ENCODE measurements at places on chromosomes 1 and 21.

- no peak for DNase-seq
These were observed 126.4 kb downstream of the PTPRU start for GRCh38 chr1:29362764-29363163.

DNA sequence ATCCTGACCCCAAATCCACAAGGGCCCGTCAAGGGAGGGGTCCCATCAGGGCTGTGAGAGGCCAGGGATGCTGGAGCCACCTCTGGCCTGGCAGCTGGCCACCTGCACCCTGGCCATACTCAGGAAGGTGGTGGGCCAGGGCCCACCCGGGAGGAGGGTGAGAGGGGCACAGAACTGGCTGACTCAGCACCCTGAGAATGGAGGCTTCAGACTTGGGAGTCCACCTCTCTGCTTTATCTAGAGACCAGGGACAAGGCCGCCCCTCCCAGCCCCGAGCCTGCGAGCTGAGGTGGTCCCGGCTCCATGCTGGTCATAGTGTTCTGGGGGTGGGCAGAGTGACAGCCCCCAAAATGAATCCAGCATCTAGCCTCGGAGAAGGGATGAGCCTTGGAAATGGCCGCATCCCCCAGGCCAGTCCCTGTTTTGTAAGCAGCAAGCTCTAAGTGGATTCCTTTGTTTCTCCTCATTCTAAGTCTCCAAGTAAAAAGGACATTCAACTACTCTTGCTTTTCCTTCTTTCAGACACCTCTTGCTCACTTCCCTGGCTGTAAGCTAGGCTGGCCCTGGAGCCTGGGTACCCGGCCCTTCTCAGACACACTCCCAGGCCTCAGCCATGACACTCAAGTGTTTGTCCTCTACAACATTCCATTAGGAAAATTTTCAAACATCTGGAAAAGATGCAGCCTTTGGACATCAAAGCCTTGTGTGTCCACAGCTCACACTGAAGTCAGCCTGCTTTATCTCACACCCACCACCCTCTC lies 12.3 kb downstream of the WNT3A start:
- DNase-seq, result no peak

DNA sequence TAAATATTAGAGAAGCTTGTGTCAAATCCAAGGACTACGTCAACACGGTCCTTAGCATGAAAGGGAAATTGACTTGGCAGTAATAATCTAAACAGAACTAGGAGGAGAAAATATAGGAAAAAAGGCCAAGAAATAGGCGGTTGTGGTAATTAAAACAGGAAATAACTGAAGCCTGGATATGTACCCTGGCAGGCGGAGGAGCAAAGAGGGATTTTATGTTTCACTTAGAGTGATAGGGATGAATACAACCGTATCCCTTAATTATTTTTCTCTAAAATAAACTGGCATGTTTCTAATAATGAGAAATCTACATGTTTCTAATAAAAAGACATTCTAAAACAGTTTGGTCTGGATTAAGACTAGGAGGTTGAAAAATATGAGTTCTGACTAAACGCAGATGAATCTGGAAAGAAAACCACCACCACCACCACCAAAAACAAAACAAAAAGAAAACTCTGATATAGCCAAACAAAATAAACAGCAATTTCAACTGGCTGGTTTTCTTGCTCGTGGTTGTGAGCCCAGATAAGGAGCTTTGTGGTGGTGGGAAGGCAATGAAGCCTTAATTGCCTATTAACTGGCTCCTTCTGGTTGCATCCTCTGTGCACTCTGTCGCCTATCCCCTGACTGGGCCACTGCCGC lies 334.2 kb upstream of the SNX7 start:
- DNase-seq, result no peak

DNA sequence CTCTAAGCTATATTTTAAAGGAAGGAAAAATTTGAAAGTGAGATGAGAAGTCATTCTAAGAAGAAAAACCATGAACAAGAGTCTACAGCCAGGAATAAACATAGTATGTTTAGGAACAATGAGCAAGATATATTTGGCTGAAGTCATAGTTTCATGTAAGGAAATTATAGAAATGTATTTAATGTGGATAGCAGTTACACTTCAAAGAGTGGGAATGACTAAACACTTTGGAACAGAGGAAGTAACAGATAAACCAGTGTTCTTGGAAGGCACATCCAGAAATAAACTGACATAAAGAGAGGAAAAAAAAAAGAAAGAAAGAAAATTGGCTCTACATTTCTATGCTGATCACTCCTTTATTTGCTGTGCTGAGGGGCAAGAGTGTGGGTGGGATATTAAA lies 18.0 kb downstream of the C8A start:
- no peak for DNase-seq

- no peak for DNase-seq
These were observed 50.0 kb upstream of the SYT6 start for GRCh38 chr1:114203595-114204128.

- no peak for DNase-seq
These were observed 38.2 kb downstream of the PRDM16 start for GRCh38 chr1:3107201-3107600.

DNA sequence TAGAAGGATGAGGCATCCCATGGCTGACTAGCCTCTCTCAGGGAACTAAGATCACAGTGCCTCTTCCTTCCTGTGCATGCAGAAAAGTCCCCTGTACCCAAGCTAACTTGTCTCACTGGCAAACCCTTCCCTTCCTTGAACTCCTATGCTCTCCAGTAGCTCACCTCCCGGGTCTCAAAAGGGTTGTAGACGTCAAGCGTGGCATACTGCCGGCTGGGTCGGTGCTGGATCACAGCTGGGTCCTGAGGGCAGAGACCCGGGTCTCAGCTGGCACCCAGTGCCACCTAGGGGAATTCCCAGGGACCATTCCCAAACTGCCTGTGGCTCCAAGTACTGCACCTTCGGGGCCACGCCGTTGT lies 688 bp downstream of the SCAMP3 start:
- DNase-seq, result peak; percentile 59

DNA sequence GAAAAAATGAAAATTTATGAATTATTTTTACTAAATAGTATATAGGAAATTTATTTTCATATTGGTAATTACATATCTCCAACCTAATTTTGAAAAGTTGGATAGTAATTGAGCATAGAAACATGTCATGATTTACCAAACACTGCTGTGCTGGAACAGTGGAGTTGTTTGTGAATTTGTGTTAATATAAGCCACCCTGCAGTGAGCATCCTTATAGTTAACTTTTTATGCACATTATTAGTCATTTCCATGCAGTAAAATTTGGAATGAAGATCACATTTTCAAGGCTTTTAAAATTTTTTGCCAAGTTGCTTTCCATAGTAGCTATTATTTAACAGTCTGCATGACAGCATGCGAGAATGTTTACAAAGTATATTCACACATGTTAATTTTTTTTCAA lies 78.3 kb downstream of the VPS26C start:
- DNase-seq, result no peak

- no peak for DNase-seq
These were observed 3.2 kb upstream of the DISP1 start for GRCh38 chr1:222811671-222812070.

DNA sequence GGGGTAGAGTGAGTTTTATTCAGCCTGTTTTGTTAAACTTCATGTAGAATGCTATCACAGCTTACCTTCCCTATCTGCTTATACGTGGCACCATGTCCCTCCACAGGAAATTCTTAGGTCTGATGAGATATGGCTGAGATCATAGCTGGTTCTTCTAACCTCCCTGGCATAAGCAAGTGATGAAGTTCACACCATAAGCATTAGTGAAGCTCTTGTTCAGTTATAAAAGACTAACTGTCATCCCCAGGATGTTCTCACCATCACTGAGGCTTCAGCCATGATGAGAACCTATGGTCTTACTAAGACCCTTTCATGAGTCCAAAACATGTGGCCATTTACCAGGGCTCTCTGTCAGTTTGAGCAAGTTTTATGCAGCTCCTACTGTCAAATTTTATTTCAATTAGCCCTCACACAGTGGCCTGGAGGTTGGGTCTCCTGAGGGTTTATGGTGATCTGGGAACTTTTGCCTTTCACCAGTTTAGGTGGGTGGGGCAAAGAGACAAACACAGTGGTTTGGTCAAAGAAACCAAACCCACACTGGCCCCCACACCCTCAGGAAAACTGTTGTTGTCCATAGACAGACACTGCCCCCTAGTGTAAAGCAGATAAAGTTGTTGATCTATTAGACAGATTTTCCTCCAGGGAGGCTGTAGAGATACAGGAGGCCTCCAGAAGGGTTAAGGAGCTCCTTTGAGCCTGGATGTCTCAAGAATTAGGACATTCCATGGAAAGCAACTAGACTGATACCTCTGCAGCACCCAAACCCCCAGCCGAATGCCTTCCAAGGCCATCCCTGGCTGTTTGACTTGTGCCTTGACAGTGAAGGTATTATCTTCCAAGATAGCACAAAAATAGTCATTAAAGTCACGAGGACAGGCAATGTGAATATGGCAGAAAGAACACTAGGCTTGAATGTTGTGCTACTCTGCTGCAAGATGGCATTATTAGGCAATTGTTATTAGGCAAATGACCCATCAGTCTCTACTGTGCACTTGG lies 5.0 kb downstream of the SLC22A15 start:
- peak; percentile 44 for DNase-seq

DNA sequence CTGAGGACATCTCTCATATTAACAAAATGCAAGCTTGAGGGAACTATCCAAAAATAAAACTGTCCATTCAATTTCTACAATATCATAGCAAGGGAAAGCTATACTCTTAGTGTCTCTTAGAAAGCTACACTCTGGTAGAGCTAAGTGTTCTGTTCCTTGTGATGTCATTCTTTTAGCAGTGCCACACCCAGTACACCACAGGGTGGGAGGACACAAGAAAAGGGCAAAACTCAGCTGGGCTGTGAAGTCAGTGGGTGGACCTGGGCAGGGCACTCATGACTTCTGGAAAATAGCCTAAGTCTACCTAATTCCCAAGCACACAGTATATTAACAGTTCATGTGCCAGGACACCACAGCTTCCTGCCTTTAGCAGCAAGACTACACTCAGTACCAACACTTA lies 42.2 kb upstream of the TNFSF4 start:
- DNase-seq, result no peak

DNA sequence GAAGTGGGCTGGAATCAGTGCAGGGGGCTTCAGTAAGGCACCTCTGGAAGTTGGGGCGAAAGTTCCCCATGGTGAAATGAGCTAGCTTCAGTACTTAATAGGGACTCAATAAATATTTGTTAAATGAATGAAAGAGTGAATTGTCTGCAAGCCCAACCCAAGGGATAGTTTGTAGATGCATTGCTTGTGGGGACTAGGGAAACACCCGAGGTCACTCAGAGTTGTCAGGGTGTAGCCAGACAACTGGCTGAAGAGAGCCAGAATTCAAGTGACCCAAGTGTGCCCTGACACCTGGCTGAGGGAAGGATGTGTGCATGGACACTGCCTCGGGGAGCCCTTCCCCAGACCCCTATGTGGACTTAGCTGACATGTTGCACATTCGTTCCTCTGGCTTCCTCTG lies 1.3 kb upstream of the SLC26A9 start:
- DNase-seq, result no peak

DNA sequence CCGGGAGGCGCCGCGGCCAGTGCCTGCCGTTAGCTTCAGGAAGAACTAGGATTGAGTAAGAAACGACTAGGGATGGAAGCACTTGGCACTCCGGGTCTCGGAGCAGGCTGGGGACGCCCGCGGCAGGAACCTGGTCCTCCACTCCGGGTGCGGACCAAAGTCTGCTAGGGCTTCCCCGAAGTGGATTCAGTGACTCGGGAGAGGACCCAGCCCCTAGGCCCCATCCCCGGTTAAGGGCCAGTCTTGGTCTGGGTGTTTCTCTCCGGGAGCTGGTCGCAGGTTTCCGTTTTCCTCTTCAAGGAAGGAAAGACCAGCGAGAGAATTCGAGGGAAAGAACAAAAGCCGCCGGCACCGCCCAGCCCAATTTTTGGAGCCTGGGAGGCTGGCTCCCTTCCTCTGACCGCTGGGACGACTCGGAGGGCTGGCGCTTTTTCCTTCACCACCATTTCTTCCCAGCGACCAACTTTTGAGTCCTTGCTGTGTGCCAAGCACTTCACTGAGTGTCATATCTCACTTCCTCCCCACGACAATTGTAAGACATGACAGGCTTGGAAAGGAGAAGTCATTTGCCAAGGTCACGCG lies 16.8 kb upstream of the STMN1 start:
- no peak for DNase-seq

- no peak for DNase-seq
These were observed at the start of gene ZNF648 for GRCh38 chr1:182061594-182061993. TSS of gene ZNF648 (minus strand) at chr1:182061712. CDS start at chr1:182058010, 3,702 bp downstream.

- no peak for DNase-seq
These were observed 214.6 kb downstream of the DUSP10 start for GRCh38 chr1:221527302-221527701.

DNA sequence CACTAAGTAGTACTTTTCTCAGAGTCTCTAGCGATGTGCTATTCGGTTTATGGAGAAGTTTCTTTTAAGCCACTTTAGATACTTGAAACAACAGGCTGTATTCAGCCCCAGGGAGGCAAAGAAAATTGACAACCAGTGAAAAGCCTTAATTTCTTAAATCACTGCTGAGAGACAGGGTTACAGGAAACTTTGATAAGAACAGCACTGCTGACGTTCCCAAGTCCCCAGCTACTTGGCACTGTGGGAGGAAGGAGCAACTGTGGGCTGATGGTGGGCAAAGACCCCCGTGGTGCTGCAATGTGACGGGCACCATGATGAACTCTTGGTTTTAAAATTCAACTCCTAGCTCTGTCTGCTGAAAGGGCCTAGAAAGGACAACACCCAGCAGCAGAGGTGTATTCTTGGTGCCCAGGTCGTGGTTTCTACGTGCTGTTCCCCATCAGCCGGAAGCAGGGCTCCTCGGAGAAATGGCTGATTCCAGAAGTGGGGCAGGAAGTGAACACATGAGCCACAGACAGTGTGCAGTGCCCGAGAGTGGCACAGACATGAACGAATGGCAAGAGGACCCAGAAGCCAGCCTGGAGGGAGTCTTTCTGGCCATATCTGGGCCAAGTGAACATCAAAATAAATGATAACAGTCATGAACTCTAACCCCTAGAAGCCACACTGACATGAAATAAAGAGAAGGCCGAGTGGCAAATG lies 5.3 kb downstream of the PTTG1IP start:
- DNase-seq, result peak; percentile 30

DNA sequence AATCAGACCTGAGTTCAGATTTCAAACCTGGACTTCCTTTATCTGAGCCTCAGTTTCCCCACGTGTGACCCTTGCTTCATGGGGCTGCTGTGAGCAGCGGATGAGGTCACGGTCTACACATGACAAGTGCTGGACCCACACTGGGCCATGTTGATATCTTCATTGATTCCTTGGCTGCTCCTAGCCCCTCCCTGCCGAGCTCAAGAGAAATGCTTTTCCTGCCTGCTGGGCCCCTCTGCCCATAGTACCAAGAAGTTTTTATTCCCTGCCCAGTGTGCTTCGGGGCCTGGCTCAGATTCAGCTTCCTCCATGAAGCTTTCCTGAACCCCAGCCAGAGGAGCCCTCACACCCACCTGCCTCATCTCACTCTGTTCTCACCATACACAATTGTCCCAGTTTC lies 181.6 kb downstream of the PTPRU start:
- no peak for DNase-seq

- no peak for DNase-seq
These were observed 80.5 kb upstream of the SOX13 start for GRCh38 chr1:203992440-203992839.
